ENCODE measurements at places on chromosomes 6 and 20. TPM values are rescaled to one million over a fixed set of nuclear protein-coding genes. Genes with fewer than 3 reads are reported as not detected.

DNA sequence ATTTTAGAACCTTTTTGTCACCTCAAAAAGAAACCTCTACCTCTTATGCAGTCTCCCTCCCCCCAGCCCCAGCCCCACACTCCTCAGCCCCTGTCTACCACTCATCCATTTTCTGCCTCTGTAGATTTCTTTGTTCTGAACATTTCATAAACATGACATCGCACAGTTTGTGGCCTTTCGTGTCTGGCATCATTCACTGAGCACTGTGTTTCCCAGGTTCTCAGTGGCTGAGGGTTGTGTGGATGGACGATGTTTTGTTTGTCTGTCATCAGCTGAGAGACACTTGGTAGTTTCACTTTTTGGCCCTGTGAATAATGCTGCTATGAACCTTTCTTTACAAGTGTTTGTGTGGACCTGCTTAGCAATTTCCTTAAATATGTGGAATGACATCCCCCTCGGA, 64.5 kb downstream of the FAM120B start:
- DNase-seq: no peak

The RAB23 gene
- 3.4 TPM for polyA plus RNA-seq

The SLC17A2 gene
- polyA plus RNA-seq: not detected

DNA sequence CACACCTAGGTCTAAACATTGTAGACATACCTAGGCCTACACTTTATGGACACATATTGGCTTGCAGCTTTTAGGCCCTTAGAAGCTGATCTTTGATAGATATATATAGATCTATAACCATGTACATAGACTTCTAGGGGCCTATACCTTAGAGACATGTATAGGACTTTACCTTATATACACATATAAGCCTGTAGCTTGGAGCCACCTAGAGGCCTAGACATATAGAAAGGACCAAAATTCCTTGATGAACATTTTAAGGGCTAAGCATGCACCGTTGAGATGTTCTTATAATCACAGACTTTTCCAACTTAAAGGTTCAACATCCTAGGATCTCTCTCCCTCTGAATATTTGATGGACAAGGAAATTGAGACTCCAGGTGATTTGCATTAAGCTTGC, 371.7 kb upstream of the SASH1 start:
- DNase-seq: peak; percentile 14

DNA sequence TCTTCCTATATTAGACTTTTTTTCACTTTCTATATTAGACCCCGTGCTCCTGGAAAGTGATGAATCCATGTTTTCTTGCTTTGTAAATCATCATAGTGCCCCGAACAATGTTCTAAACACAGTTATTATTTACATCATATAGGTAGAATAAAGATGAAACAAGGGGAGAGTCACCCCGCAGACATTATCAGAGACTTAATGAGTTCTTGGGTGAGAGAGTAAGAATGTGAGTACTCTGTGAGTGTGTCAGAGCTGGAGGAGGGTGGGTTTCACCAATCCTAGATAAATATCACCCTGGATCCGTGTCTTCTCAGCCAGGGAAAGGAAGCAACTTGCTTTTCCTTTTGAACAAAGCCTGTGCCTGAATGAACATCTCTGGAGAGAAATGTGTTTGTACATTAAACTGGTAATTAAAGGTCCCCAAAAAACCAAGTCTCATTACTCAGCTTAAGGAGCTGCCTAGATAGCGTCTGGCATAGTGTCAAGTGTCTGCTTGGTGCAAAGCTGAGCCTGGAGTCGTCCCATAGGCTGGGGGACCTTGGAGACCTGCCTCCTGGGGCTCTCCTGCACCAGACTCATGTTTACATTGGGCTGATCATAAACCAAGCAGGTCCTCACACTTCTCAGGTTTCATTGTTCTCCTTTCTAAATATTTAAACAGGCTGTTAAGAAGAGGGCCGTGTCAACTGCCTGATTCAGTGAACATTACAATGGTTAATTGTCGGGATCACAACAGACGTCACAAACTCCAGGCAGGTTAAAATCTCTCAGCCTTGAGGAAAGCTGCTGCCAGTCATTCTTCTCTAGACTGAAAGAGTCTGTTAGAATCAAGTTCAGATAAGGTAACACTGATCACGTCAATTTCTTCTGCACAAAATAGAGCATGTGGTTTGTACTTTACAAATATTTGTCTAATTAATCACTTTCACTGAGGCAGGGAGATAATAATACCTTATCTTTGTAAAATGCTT, 179.7 kb upstream of the MYLIP start:
- peak; percentile 83 for DNase-seq

GRCh38 chr6:70051197-70052124, 185.1 kb downstream of the COL19A1 start:
- no peak for DNase-seq

- DNase-seq: peak; percentile 27
Measured at GRCh38 chr6:138089325-138089724, 17.9 kb downstream of the PERP start.

All from endothelial cell of umbilical vein (primary cell).